ENCODE measurements at places on chromosomes 13 and 19.

DNA sequence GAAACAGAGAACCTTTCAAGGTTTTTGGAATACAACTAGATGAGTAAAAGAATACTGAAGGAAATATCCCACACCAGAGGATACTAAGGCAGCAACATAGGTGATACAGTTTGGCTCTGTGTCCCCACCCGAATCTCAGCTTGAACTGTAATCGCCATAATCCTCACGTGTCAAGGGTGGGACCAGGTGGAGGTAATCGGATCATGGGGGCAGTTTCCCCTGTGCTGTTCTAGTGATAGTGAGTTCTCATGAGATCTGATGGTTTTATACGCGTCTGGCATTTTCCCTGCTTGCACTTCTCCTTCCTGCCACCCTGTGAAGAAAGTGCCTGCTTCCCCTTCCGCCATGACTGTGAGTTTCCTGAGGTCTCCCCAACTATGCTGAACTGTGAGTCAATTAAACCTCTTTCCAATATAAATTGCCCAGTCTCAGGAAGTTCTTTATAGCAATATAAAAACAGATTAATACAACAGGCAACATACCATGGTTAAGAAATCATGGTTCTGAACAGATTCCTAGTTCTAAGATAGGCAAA, 97.0 kb downstream of the ABCC4 start:
- no peak for DNase-seq

DNA sequence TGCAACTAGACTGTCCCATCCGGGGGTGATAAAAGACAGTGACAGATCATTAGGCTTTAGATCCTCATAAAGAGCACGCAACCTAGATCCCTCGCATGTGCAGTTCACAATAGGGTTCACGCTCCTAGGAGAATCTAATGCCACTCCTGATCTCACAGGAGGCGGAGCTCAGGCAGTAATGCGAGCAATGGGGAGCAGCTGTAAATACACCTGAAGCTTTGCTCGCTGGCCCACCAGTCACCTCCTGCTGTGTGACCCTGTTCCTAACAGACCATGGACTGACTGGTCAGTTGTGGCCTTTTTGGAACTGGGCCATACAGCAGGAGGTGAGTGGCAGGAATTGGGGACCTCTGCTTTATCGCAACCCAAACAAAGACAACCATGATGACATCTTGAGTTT, 173.2 kb downstream of the DLEU7 start:
- no peak for DNase-seq

GRCh38 chr19:51479531-51480331, 1.4 kb downstream of the CEACAM18 start:
- DNase-seq = no peak

DNA sequence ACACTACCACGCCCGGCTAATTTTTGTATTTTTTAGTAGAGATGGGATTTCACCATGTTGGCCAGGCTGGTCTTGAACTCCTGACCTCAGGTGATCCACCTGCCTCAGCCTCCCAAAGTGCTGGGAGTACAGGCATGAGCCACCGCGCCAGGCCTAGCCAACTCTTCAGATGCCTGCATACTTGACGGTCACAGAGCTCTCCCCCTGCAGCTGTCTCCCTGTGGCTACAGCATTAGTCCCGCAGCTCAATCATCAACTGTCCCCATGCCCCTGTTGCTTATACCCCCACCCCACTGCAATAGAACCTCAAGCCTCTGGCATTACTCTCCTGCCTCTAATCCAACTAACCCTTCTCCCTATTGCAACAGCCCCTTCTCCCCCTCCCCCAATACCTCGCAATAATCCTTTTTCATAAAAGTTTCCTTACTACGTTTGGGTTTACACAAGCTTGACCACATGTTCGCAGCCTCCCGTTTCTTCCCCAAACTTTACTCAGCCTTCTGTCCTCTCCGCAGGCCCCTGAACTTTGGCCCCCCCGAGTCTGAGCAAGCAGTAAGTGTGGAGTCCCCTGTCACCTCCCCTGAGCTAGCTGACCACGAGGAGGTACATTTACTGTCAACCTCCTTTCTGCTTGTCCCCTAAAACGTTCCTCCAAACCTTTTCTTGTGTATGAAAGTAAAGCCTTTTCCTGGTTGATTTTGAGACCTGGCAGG, 1.7 kb downstream of the ZNF77 start:
- no peak for DNase-seq

DNA sequence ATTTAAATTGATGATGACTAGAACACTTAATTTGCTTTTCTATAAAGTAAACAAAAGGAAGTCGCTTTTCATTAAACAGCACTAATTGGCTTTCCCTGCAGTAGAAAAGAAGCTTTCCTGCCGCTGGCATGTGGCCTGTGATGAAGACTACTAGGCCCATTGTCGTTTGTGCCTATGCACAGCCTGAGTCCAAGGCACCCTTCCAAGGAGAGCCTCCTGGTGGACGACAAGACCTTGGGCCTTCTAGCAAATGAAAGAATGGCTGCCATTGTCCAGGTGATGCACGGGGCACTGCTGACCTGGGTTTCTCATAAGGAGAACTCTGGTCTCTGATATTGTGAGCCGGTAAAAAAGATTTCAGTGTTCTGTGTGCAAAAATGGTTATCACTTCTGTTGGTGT, 233.0 kb downstream of the COL4A1 start:
- no peak for DNase-seq

All from NCI-H2171 (cell line).